Pons (tissue), 1 donor: ENCODE measurements at places on chromosomes 1 and 21.
A peak's percentile ranks its signal among the peaks of the same experiment; 100 is the strongest.

DNA sequence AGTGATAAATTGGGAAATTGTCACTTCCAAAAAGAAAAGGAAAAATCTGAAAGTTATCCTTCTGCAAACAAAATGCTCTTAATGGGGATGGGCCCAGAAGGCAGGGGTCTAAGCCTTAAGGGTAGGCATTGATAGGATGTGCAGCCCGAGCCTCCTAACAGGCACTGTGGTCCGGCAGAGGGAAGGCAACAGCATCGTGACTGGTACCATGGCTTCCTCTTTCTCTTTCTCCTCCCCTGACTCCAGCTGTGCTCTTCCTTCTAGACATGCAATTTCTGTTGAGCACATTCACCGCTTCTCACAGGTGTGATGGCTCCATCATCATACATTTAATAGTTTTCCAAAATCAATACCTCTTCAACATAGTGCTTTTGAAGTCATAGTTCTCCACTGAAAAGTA, 91.5 kb downstream of the SELENOF start:
- peak; percentile 11 for DNase-seq

GRCh38 chr1:61392409-61393242, 310.3 kb downstream of the NFIA start:
- DNase-seq = no peak

DNA sequence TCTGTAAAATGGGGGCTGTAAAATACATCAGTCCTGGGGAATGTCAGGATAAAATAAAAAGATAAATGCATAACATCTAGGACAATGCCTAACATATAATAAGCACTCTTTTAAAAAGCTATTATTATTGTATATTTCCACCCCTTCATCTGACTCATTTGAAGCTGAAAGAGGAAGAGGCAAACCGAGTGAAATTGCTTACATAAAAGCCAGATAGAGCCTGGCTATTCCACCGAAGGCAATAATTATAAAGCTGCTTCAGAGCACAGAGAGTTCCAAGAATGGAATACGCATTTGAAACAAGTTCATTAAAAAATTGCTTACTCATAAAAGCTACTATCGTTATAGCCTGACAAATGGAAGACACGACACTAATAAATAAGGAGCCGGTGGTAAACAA, 186.1 kb upstream of the CAMK1G start:
- DNase-seq = no peak

GRCh38 chr1:178010674-178011464, 41.0 kb upstream of the SEC16B start:
- DNase-seq = no peak

DNA sequence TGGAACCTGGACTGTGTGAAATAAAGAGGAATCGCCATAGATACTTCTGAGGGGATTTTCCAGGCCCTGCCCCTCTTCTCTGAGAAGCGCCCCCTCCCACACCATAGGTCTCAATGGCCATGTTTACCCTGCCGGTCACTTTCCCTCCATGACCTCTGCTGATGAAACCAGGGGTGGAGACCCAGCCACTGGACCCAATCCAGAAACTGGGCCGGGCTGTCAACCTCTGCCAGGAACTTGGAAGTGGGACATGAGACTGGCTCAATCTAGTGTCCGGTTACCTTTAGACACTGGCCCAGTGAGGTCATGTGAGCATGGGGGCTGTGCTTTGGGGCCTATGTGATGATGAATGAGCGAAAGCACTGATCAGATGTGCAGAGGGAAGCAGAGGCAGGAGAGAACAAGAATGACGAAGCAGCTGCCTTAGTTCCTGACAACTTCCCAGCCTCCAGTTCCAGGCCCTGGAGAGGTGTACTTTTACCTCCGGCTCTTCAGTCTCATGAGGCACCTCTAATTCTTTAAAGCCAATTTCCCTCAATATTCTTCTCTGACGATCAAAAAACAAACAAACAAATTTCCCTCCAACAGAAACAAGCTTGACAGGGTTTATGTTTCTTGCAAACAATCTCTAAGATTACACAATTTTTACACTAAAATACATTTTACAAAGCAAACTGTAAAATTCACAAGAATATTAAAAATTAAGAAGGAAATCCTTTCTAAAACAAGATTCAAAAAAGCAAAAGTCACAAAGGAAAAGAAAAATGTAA, 4.9 kb downstream of the ASAP3 start:
- DNase-seq = no peak

- no peak for DNase-seq
Measured at GRCh38 chr1:192252776-192253175, 64.0 kb upstream of the RGS21 start.

- no peak for DNase-seq
Measured at GRCh38 chr1:173917635-173918493, 737 bp upstream of the SERPINC1 start.

DNA sequence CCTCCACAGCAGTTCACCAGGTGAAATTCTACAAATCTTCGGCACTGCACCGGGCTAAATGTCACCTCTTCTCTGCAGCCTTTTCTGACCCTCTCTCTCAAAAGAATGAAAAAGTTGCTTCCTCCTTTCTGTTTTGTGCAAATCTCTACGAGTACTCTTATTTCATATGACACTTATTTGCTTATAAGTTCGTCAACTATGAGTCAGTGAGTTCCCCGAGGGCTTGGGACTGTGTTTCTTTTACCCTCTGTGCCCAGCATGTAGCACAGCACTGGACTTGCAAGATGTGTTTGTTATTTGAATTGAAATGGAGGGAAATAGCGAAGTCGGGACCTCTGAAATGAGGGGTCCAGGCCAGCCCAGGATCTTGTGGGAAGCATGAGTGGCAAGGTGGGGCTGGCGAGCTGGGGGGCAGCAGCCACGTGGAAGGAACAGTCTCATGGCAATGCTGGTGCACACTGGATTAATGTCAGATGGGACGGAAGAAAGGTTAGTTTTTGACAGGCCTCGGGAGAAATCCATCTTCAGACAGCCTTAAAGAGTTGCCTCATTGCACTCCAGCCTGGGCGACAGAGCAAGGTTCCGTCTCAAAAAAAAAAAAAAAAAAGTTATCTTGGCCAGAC, 6.2 kb downstream of the SLC6A9 start:
- no peak for DNase-seq

- no peak for DNase-seq
Measured at GRCh38 chr21:42507418-42507817, 6.2 kb upstream of the SLC37A1 start.

- no peak for DNase-seq
Measured at GRCh38 chr1:39051956-39052355, 25.8 kb downstream of the NDUFS5 start.

DNA sequence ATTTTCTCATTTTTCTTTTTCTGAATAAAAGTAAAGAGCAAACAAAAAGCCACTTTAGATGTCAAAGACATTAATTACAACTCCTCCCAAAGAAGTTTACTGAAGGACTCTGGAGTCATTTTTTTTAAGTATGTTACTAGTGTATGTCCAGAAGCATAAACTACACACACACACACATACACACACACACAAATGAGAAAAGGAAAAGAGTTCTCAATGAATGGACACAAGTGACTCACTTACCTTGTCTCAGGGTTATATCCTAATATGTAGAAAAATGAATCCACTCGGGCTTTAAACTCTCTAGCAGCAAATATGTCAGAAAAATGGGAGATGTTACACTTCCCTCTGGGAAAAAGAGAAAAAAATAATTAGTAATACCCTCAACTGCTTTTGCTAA, 223.1 kb downstream of the SLC45A1 start:
- no peak for DNase-seq

DNA sequence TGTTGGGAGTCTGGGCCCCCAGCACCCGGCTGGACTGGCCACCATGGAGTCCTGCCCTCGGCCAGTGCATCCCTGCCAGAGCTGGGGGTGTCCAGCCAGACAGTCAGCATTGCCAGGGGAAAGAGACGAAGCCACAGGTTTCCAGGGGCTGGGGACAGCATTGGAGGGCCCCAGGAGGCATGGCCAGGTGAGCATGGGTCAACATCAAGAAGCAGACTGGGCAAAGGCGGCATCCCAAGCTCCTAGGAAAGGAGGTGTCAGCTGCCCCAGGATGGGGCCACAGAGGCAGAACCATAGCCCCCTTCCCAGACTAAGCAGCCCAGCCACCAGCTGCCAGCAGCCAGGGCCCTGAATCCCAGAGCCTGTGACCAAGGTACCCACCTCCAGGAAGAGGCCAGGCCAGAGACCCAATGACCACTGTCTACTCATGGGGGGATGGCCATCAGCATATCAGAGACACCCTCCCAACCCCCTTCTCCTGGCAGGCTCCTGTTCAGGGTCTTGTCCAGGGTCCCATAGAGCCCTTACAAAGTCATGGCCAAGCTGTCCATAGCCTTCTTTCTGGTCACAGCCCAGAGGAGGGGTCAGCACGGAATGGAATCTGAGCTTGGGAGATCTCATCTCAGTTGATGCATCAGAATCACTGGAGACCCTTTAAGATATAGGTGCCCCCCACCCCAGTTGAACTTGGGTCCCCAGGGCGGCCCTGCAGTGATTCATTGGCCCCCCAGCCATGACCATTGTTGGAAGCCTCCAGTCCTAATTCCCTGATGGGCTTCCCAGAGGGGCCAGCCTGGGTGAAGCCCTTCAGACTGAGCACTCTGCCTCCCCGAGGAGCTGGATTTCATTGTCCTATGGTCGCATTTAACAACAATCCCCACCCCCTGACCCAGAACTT, 32.5 kb downstream of the WNT3A start:
- DNase-seq = no peak

GRCh38 chr1:168520832-168521231, 23.0 kb downstream of the XCL2 start:
- no peak for DNase-seq

DNA sequence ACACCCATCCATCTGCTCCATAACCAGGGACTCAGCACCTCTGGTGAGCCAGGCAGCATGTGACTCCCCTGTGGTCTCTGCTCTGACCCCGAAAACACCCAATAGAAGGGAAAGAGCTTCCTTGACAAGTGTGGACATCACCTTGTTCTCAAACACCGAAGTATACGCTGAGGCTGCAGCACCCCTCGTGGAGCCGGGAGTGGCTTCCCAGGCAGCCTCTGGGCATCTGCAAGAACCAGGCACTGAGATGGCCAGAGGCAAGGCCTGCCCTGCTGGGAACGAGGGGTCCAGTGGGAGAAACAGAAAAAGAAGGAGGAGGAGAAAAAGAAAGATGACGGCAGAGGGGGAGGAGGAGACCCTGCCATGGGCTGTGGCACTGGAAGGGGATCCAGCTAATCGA, 18.2 kb upstream of the AJAP1 start:
- no peak for DNase-seq

DNA sequence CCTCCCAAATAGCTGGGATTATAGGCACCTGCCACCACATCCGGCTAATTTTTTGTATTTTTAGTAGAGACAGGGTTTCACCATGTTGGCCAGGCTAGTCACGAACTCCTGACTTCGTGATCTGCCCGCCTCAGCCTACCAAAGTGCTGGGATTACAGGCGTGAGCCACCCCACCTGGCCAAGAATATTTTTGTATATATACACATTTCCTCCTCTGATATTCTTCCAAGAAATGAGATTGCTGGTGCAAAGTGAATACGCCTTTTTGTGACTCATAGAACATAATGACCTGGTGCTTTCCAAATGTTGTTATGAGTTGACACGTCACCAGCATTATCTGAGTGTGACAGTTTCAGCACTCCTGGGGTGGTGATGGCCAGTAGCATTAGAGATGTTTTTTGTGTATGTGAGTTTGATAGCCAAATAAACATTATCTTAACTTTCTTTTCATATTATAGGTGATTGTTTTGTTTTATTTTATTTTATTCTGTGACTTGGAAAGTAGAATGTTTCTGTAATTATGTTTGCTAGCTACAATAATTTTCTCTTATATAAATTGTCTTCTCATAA, 54.9 kb downstream of the KCNK1 start:
- DNase-seq = no peak

DNA sequence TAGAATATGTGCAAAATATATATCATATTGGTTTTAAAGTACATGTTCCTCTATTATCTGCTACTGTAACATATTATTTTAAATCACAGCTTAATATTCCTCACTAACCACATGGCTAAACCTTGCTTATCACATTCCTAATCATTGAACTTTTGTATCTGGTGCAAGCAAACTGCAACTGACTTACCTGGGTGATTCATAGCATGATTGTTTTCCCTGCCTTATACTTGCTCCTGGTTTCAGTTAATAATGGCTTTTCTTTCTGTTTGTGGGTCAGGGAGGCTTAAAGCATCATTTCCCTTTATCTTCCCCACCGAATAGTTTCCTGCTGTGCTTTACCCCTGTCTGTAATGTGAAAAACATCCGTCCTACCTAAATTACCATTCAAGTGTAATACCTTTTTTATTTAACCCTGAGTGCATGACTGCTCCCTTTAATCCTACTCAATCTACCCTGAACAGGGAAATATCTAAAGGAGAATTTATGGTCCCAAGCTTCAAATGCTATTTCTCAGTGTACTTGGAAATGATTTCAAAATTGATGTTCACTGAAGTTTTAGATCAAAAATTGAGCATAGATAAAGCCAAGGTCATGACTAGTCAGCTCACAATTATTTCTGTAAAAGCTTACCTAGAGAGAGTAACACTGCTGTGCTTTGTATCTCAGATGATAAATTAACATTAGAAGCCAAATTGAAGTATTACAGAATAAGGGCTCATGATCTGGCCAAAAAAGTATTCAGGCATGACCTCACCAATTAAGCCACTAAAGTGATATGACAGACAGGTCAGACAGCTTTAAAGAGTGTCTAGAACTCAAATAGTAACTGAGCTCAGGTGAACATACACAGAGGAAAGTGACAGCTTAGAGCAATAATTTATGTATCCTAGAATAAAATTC, 507.1 kb downstream of the BRINP3 start:
- DNase-seq = no peak
